ENCODE measurements at places on chromosomes 11 and 22.

GRCh38 chr22:46360097-46360496 lies 24.6 kb downstream of the TRMU start:
- DNase-seq, result no peak

GRCh38 chr11:9265211-9266131 lies at the start of gene DENND5A:
TSS of gene DENND5A (minus strand) at chr11:9265350. CDS start at chr11:9265069, 281 bp downstream.
- DNase-seq, result peak; percentile 26

- DNase-seq, result no peak
Measured at GRCh38 chr11:2095198-2095520, 44.0 kb downstream of the IGF2 start.

GRCh38 chr22:33381531-33382406 lies 323.6 kb upstream of the SYN3 start:
- DNase-seq, result no peak

DNA sequence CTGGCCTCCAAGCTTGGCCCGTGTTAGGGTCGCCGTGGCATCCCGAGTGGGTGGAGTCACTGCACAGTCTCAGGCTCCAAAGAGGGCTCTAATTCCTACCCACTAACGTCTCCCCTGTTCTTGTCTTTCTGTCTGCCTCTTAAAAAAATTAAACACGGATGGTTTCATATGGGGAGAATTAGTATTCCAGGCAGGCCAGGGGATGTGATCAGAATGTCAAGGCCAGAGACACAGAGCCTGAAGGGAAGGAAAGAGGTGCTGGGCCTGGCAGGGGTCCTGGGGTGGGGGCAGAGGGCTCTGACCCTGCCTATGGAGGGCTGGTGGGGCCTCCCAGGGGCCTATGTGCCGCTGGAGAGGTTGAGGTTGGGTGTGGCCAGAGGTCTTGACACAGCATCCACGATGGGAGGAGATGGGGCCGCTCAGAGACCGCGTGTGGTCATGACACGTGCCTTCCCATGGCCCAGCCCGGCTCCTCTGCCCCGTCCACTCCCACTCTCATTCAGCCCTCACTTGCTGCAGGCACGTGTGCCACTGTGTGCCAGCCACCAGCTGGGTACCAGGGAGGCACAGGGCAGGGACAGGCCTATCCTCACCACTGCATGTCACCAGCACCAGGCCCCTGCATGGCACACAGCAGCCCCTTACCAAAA lies 56.5 kb downstream of the FLRT1 start:
- DNase-seq, result no peak

DNA sequence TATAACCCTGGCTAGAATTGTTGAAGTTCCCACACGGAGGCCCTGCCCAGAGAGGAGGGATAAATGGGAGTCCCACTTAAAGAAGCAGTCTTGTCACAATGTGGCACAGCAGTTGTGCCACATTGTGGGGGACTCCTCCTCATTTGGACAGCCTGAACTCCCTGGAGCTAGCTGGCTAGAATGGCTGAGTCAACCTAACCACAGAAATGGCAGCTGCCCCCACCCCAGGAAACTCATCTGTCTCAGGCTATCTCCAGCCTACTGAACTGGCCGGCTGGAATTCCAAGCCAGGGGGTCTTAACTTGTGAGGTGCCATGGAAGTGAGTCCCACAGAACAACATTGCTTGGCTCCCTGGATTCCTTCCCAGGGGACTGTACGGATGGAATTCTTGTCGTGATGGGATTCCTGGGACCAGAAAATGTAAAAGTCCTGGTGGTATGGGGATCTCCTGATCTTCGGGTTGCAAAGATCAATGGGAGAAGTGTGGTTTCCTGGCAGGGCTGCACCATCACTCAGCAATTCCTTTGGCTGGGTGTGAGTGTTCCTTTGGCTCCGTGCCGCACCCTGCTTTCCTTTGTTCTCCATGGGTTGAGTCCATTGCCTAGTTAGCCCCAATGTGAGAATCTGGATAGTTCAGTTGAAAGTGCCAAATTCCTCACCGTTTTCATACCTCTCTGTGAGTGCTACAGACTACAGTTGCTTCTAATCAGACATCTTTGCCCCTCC lies 791.2 kb upstream of the FAT3 start:
- no peak for DNase-seq

DNA sequence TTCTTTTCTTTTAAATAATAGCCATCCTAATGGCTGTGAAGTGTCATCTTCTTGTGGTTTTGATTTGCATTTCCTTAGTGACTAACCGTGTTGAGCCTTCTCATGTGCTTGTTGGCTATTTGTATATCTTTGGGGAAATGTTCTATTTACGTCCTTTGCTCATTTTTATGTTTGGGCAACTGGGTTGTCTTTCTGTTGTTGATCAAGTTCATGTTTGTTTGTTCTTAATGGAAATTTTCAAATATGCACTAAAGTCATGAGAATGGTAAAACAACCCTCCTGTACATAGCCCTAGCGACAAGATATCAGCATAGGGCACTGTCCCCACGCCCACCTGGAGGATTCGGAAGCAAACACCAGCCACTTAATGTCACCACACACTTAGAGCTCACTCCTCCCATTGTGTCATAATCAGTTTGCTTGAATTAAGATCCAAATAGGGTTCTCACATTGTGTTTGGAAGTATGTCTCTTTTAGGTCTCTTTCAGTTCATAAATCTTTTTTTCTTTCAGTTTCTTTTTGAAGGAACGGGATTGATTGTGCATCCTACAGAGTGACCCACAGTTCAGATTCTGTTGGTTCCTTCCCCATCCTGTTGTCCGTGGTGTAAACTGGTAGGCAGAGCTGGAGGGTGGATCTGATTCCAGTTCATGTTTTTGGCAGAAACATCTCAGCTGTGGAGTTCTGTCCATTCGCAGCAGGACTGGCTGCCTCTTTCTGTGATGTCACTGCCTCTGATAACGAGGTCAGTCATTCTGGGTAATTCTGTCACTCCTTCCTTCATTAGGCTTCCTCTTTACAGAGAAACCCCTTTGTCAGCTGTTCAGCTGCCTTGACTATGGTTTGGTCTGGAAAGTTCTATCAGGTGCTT lies 26.4 kb upstream of the ADORA2A start:
- no peak for DNase-seq

- no peak for DNase-seq
Measured at GRCh38 chr11:57192316-57192715, 10.6 kb downstream of the LRRC55 start.

DNA sequence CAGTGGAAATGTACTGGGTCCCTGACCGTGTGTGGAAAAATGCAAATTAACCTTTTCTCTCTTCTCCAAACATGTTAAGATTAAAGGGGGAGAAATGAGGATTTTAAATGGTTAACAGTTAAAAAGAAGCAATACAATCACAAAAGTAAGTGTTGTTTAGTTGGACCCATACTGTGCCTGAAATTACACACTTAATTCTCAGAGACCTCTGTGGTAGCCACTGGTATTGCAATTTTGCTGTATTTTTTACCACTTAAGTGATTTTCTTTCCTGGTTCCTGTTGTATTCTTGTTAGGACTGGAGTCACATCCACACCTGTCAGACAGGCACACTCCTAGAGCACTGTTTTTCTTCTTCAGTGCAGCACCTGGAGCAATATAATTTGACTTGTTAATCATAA lies 179.6 kb upstream of the PDGFD start:
- no peak for DNase-seq

- DNase-seq, result no peak
Measured at GRCh38 chr22:25843660-25844405, 101.8 kb downstream of the MYO18B start.
